Eye (tissue), 1 donor: ENCODE measurements at places on chromosomes 2 and 18.

DNA sequence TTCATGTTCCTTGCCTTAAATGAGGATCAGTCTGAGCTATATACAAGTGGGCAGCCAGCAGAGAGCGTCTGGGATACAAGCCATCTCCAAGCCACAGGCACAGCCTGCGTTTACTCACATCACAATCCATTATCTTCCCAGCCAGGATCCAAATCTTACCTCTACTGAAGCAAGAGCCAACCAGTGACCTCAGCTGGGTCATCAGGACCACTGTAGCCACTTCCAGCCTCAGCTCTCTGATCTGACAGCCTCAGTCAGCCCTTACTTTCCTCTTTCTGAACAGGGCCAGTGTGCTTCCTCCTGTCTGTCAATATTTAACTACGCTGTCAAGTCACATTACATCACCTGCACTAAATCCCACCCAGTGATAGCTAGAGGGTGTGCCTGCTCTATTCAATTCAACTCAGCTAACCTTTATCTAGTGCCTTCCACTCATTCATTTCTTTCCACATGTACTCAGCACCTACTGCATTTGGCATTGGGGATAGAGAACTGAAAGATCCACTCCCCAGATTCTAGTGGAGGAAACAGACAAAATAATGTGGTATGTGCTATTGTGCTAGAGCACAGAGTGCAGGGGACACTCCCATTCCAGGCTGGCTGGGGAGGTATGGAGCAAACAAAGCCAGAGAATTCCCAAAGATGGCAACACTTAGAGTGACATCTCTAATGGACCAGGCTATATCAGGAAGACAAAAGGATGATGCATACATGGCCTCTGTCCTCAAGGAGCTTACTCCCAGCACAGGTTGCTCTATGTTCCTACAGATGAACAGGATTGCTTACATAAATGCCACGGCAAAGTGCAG lies 146.5 kb downstream of the NCKAP5 start:
- DNase-seq, result peak; percentile 95

DNA sequence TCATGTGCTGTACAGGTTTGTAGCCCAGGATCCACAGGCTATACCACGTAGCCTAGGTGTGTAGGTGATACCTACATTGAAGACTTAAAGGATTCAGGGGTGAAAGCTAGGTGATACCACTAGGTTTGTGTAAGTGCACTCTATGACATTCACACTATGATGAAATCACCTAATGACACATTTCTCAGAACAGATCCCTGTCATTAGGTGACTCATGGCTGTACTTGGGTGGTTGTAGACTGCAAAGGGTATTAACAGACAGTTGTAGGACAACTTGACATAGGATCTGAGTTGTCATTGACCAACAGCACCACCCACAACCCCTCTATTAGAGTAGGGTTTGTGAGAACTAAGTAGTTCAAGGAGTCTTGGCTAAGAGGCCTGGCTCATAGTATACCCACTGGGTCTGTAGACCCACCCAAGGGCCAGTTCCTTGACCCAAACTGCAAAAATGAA lies 27.7 kb upstream of the SMCHD1 start:
- DNase-seq, result no peak

- DNase-seq, result no peak
Measured at GRCh38 chr2:98736464-98736889, 5.5 kb upstream of the MGAT4A start.

- DNase-seq, result peak; percentile 43
Measured at GRCh38 chr2:85794491-85795121, 40.8 kb downstream of the ATOH8 start.

- DNase-seq, result peak; percentile 35
Measured at GRCh38 chr2:217685255-217685605, 317.6 kb downstream of the TNS1 start.

GRCh38 chr18:24949908-24950307 lies 402.1 kb downstream of the ZNF521 start:
- DNase-seq, result no peak

GRCh38 chr2:134501476-134502091 lies 217.2 kb downstream of the TMEM163 start:
- no peak for DNase-seq

- no peak for DNase-seq
Measured at GRCh38 chr2:152223977-152224376, 48.4 kb upstream of the STAM2 start.
